ENCODE measurements at places on chromosomes 12 and 14.

GRCh38 chr12:53223389-53224060, 8.5 kb downstream of the RARG start:
- DNase-seq: peak; percentile 41

DNA sequence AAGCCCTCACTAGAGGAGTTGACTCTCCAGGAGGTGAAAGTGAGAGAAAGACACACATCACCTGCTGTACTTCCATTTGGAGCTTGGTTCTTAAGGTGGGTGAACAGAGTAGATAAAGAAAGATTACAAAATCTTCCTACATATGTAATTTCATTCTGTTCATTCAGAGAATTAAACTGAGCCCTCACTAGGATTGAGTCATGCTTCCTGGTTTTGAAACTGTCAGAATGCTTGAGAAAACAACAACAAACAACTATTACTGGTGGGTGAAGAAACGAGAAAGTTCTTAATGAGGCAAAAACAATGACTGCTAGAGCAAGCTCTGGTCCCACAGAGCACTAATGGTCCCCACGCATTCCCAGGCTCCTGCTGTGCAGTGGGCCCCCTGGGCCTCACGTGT, 841.7 kb downstream of the VRK1 start:
- no peak for DNase-seq

DNA sequence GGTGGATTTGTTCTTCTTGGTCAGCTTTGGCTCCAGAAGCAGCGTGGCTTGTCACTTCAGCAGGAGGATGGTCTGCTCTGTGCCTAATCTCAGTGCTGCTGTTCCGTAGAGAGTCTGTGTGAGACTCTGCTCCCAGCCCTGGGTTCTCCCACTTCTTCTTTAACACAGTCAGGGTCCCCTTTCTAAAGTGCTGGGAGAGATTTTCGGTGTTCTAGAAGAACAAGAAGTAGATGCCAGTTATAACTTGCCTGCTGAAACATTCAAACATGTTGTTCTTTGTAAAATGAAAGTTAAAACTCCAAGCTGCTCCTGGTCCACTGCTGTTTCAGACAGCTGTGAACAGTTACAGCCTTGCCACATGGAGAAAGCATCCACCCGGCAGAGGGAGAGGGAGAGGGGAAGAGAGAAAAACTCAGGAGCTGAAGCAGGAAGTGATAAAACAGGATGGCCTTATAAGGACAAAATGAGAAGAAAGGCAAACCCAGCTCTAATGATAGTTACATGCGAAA, 55.2 kb upstream of the CERS5 start:
- DNase-seq: no peak

- DNase-seq: no peak
Observed at GRCh38 chr12:64170024-64170423, 52.1 kb downstream of the KICS2 start.

DNA sequence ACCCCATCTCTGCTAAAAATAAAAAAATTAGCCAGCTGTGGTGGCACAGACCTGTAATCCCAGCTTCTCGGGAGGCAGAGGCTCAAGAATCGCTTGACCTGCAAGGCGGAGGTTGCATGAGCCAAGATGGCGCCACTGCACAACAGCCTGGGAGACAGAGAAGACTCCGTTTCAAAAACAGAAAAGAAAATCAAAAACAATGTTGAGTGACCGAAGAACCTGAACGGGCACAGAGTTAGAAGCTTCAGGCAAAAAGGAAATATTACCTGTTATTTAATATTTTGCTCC, 3.5 kb downstream of the GLT1D1 start:
- no peak for DNase-seq

GRCh38 chr12:58745348-58746125, 174.8 kb downstream of the LRIG3 start:
- no peak for DNase-seq

DNA sequence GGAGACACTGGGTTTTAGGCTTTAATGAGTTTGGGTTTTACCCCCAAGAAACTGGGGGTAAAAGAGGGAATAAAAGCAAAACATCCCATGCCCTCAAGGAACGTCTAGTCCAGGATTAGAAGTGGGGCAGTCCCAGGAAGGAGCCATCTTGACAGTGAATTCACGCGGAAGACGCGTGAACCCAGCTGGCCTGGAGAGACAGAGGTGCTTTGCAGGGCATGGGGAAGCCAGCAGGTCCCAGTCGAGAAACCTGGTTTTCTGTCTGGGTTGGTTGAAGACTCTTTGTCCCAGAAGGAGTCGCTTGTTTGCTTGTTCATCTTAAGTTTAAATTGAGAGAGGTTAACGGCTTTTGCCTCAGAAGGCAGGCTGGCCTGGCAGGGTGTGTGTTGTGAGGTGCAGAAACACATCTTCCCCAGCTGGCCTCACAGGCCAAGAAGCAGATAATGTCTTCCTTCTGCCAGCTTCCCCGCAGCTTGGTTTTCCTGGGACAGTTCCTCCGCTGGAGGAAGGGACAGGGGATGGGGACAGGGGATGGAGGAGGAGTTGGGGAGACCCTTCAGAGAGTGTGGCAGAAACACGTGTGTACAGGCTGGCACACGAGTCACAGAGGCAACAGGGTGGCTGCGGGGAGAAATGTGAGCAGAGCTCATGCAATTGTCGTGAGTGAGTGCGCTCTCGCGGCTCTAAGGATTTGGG, 18.5 kb upstream of the CD9 start:
- no peak for DNase-seq

- no peak for DNase-seq
Observed at GRCh38 chr12:93042283-93042682, 113.2 kb upstream of the EEA1 start.

DNA sequence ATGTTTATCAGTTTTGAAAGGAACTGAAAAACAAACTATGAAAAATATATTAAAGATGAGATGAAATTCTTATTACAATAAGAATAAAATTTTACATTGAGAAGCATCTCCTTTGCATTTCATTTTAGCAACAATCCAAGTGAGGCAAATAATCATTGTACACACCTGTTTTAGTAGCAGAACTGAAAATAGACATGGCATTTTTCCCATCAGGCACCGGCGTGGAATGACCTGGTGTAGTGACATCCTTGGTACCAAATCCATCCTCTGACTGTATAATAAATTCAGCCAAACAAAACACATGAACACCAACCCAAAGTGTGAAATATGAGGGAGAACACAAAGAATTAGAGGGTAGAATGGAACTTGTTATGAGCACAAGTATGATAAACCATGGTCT, 271.4 kb downstream of the MED13L start:
- no peak for DNase-seq

GRCh38 chr14:76331328-76332011, 44.5 kb upstream of the ESRRB start:
- no peak for DNase-seq

DNA sequence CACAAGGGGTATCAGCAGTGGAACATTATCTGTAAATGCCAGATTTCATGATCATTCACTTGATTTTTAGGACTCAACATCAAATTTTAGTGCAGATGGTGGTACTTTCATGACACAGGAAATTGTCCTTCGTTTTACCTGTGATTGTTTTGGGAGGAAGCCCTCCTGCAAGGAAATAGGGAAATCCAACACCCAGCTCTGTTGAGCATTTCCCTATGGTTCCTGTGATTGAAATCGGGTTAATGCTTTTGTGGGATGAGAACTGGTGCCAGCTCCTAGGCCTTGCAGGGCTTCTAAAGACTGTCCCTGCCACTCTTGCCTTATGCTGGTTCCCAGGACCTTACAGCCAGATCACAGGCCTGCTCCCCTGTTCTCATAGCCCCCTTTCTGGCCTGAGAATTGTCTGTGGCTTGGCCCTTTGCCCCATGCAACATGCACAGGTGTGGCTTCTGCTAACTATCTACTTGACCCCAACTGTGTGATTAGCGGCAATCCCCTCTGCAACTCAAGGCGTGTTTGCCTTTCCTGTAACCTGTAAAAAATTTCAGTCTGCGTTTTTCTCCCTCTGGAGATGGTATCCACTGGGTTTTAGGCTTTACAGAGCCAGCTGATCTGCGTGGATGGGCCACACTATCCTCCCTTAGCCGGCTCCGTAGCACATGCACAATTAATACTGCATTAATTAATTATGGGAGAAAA, 112.5 kb downstream of the ETV6 start:
- DNase-seq: no peak

- no peak for DNase-seq
Observed at GRCh38 chr12:28811457-28811856, 337.6 kb upstream of the FAR2 start.

DNA sequence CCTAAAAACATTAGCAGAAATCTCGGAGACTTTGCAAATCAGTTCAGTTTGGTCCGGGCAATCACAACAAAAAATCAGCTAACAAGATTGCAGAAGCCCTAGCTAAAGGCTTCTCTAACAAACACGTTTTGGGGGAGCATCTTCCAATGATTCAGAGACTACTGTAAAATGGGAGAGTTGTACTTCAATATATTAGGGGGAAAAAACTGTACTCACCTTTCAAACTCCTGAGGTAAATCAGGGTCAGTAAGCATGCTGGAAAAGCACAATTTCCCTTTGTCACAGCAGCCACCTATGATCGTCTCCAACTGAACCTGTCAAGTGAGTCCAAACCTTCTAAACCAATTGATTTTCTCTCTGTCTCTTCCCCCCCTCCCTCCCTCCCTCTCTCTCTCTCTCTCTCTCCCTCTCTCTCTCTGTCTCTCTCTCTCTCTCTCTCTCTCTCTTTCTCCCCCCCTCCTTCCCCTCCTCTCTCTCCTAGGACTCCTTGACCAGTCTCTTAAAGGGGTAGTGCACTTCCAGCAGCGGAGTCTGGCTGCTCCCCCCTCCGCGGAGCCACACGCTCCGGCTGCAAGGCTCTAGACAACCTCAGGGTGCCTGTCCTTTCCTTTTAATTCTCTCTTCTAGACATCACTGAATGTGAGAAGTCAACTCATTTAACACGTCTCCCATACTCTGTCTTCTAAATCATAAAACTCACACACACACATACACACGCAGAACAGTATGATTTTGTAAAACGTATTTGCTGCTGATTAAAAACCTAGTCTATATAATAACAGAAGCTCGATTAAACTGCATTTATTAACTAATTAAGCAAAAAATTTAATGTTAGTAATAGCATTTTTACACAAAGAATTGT, at the start of gene SOX5:
SOX5 (minus strand) TSS at position 323 of the 862 bp plus-strand sequence; CDS start at position 254, 69 bp downstream.
- no peak for DNase-seq

GRCh38 chr14:68714991-68715924, 77.6 kb downstream of the ZFP36L1 start:
- no peak for DNase-seq

GRCh38 chr14:24674204-24674970, 40.4 kb upstream of the GZMB start:
- no peak for DNase-seq

DNA sequence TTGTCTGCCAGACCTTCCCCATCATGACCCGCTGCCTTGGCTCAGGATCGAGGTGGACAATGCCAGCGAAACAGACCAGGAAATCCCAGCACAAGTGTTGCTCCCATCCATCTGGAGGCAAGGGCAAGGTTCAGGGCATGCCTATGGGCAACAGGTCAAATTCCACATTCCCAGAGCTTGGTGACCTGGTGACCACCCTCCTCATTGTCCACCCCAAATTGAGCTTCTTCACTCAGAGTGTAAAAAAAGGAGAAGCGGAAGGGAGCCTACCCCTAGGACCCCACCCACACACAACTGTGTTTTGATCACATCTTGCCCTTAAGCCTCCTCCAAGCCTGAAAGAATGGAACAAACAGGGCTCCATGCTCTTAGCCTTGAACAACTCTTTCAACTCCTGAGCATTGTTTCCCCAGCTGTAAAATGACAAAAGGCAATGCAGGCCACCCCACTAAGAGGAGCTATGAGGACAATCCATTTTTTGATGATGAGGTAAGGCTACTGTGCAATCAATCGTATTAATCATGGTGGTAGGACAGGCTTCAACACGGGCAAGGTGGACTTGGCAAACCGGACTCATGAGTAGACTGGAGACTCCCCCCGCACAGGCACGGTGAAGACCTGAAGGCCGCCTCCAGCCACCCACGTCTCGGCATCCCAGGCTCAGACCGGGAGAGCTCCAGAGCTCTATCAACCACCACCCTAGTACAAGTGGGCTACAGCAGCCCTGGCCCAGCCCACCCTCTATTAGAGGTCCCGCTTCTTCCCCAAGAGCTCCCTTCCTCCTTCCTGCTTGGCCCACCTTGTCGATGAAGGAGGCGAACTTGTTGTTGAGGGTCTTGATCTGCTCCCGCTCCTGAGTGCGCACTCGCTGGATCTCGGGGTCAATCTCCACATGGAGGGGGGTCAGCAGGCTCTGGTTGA, 866 bp downstream of the KRT79 start:
- DNase-seq: no peak

DNA sequence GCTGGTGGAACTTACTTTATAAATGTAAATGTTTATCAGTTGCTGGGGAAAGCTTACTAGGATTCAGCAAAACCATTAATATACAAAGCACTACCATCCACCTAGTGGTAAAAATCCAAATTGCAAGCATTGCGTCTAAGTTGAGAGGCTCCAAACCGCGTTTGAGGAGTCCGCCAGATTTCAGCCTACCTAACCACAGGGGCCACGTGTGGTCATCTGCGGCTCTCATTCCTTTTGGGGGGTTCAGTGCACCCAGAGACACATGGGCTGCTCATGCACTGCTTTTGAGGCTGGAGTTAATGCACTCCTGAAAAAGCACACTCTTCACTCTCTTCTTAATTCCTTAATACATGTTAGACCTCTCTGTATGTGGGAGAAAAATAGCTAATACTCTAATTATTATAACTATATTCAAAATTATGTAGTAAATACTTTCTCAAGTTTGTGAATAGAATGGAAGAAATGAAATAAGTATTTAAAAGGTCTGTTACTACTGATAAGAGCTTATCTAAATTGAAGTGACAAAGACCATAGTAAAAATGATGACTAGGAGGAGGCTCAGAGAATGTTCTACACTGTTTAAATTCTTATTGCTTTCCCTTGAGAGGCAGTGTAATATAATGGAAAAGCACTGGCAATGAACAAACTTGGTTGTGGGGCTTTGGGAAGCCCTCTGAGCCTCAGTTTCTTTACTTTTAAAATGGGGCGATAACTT, 41.4 kb upstream of the MANSC4 start:
- DNase-seq: no peak

DNA sequence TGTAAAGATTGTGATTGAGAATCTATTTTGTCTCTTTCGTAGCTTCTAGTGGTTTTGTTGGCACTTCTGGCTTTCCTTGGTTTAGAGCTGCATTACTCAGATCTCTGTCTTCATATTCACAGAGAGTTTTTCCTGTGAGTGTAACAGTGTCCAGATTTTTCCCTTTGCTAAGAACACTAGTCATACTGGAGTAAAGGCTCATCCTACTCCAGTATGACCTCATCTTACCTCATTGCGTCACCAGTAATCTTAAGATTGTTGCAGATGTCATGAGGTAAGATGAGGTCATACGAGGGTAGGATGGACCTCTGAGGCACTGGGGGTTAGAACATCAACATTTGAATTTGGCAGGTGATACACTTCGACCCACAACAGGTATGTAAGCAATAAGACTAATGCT, 461.2 kb downstream of the FLRT2 start:
- DNase-seq: no peak

- DNase-seq: no peak
Observed at GRCh38 chr12:45725631-45726602, 3.6 kb upstream of the ARID2 start.

GRCh38 chr12:77592836-77593235, 237.9 kb upstream of the NAV3 start:
- DNase-seq: no peak

GRCh38 chr12:9361879-9362326, 153.7 kb upstream of the PZP start:
- DNase-seq: no peak

Data from effector CD8-positive, alpha-beta T cell (primary cell).